ENCODE measurements at places on chromosomes 11 and 22. TPM values are rescaled to one million over a fixed set of nuclear protein-coding genes. Genes with fewer than 3 reads are reported as not detected.
A peak's percentile ranks its signal among the peaks of the same experiment; 100 is the strongest.

DNA sequence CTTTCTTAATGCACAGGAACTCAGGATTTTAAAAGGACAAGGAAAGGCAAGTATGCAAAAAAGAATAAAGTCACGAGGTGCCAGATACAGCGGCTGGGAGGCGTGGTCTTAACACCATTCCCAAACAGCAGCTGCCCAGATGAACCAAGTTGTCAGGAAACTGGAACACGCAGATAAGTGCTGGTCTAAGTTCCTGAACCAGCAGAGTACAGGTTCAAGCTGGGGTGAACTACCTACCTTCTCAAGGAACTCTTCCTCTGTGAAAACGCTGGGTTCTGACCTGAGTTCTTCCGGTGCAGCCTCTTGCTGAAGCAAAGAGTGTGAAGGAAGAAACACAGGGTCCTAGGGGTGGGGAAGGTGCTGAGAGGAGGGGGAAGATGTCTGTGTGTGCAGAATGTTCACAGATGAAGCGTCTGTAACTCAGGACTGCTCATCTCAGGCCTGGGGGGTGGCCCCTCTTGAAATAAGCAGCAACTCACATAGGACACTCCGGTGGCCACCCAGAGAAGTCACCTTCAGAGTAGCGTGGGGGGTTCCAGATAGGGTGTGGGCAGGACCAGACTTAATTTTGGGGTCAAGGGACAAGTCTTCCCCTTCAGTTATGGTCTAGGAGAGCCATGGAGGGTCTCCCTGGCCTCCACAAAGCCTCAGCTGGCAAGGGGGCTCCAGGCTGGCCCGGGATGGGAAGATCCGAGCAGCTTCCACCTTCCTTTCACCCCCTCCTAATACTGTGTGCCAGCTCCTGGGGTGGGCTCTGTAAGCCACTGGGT lies 3.2 kb downstream of the TPST2 start:
- peak; percentile 21 for DNase-seq

Gene CLDN5
- total RNA-seq, result 0.36 TPM

Gene ZNRF3
- total RNA-seq, result 0.94 TPM

Gene LMO2
- total RNA-seq, result not detected

GRCh38 chr11:2908130-2908529 lies 21.1 kb downstream of the PHLDA2 start:
- no peak for DNase-seq

DNA sequence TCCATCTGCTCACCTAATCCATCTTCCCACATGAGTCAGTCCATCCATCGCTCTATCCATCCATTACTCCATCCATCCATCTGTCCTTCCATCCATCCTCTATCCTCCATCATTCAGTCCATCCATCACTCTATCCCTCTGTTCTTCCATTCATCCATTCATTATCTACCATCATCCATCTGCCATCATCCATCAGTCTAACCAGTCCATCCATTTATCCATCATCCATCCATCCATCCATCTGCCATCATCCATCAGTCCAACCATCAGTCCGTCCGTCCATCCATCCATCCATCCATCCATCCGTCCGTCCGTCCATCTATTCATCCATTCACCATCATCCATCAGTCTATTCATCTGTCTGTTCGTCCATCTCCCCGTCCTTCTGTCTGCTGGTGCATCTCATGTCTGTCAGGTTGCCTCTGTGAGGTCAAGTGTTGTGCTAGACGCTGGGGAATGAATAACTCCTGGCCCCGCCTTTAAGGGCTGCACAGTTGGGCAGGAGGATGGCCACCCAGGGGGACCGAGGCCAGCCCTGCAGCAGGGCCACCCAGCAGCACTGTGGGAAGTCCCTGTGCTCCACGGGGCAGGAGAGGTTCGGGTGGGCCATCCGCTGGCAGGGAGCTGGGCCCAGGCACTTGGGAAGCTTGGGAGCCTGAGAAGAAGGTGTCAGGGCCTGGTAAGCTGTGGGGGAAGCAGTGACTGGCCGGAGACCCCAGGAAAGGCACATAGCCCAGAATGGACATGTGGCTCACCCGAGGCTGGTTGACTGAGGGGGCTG lies 137.1 kb downstream of the CTTN start:
- DNase-seq, result no peak

DNA sequence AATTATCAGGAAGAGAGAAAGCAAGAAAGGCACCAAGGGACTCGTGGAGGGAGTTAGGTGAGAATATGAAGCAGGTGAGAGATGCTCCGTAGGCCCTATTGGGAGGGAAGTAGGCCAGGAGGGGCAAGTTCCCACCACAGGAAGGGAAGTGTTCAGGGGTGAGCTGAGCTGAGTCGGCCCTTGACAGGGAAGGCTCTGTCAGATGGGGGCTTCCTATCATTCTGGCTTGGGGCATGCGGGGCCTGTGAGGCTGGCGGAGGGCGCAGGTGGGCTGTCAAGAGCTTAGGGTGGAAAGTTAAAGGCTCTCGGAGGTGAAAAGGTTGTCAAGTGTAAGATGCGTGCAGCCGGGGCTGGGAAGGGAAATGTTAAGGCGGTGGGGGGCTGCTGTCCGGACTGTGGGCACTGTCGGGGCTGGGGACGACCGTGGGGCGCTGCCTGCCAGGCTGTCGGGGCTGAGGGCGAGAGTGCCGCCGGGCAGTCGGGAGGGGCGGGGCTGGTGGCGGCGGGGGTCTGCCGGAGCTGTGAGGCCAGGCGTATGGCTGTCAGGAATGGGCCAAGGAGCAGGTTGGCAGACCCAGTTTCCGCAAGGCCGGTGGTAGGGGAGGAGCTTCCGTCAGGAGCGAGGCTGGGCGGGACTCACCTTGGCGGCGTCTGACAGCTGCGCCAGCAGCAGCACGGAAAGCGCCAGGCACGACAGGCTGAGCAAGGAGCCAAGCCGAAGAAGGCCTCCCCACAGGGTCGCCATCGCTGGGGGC lies 496 bp downstream of the TMEM9B start:
- DNase-seq, result peak; percentile 85

GRCh38 chr11:121368364-121369240 lies 76.0 kb downstream of the SC5D start:
- DNase-seq, result no peak

Gene OR56A1
- total RNA-seq, result not detected

- DNase-seq, result no peak
These were observed 858.8 kb downstream of the METTL15 start for GRCh38 chr11:28966951-28967350.

GRCh38 chr11:14499178-14499559 lies 442 bp downstream of the COPB1 start:
- DNase-seq, result peak; percentile 49

Gene ANO9
- total RNA-seq, result 56.5 TPM

Gene TCN1
- not detected for total RNA-seq

DNA sequence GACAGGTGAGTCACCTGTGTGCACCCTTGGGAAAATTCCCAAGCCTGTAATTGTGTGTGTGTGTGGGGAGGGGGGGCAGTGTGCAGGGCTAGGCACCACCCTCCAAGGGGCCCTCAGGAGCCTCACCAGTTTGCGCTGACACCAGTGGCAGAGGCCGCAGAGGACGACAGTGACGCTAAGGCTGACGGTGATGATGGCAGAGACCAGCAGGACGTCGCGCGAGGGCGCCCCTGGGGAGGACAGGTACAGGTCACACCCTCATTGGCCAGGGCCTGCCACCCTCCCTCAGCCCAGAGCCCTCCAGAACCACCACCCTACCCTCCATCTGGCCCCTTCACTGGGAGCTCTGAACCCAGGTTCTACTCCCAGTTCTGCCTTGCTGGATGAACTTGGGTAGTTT lies 24.9 kb downstream of the SYT7 start:
- DNase-seq, result no peak

DNA sequence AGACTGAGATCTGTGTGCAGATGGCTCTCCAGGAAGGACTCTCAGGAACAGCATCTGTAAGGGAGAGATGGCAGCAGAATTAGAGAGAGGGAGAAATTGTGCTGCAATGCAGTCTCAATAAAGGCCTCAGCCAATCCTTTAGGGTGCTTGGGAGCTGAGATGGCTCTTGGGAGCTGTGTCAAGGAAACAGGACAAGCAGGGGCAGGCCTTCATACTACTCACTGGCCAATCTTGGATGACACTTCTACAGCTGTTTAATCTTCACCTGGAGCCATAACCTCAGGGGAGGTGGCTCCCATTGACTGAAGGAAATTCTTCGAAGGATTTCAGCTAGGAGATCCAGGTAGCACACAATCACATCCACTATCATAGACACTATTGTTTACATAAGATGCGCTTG lies 10.0 kb downstream of the OR5B21 start:
- no peak for DNase-seq

GRCh38 chr11:88327462-88328143 lies 9.9 kb downstream of the CTSC start:
- no peak for DNase-seq

Gene P4HA3
- total RNA-seq, result not detected

- no peak for DNase-seq
These were observed 39.7 kb upstream of the ACCSL start for GRCh38 chr11:44008088-44008501.

GRCh38 chr11:76073724-76074123 lies 132.6 kb downstream of the WNT11 start:
- no peak for DNase-seq

DNA sequence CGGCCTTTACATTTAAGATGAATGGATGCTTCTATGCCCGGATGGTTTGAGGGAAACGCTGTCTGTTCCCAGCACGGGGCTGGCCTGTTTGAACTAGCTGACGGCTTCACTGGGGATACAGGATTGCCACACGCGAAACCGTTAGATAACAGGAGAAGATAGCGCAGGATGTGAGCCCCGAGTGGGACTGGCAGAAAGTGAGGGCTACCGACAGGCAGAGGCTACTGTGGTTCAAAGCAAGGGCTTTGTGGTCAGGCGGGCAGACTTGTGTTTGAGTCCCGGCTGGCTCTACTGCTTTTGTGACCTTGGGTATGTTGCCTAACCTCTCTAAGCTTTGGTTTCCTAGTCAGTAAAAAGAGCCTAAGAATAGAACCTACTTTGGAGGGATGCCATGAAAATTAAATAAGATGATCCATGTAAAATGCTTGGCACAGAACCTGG lies 2.8 kb upstream of the OAF start:
- DNase-seq, result no peak

GRCh38 chr11:68658097-68658496 lies 26.2 kb upstream of the GAL start:
- DNase-seq, result no peak

Gene TEX12
- total RNA-seq, result 0.32 TPM

Gene NCF4
- total RNA-seq, result 8.5 TPM

Gene PRR33
- total RNA-seq, result not detected

Gene SNX32
- 4.6 TPM for total RNA-seq

DNA sequence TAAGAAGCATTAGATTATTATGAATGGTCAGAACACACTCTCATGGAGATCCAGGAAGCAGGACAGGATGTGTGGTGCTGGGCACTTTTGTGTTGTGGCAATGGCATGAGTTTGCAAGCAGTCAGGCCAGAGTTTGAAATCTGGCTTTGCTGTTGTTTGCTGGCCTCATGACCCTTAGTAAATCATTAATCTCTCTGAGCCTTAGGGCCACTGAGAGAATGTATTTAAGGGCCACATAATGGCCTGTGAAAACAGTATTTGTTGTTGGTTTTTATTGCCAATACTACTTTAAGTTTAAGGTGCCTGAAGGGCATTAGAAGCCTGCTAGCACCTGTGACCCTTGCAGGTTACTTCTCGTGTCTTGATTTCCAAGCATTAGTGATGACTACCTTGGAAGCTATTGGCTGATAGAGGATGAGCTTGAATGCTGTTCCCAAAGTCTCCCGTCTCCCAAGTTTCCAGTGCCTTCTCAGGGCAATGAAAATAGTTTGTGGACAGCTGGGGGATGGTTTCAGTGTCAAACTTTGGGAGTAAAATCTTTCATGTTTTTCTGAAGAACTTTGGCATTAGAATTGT lies 24.6 kb downstream of the STIM1 start:
- DNase-seq, result no peak

- DNase-seq, result no peak
These were observed 4.8 kb upstream of the TPH1 start for GRCh38 chr11:18050848-18051247.

Gene SF3B2
- 222 TPM for total RNA-seq

DNA sequence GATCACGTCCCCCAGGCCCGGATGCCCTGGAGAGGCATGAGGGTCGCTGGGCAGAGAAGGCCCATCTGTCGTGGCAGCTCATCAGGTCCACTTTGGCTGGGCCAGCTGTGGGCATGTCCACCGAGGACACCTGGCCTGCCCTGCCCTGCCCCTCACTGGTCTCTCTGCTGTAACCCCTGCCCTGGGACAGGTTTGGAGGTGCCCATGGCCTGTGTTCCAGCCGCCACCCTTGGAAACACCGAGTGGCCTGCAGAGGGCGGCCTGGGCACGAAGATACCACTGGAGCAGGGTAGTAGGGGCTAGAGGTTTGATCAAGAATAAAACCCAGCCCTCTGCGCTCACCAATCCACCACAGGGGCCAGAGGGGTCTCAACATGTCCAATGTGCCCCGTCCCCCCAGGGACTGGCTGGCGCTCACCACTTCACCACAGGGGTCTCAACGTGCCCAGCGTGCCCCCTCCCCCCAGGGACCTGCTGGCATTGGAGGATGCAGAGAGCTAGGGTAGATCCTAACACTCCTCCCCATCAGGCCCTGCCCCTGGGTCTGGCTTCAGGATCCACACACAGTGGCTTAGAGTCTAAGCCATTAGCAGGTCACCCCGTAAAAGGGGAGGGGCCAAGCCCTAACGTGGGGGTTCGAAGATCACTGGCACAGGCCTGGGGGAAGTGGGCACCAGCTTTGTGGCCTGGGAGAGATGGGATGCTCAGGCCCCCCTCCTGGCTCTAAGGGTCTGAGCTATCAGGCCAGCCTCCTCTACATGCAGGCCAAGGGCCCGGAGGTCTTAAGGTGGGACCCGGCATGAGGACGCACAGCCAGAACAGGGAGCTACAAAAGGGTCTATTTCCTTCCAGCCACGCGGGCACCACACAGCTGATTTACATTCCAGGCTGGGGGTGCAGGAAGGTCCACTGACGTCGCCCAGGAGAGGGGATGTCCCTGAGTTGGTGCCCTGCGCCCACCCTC lies 1.3 kb upstream of the HDAC10 start:
- peak; percentile 81 for DNase-seq

- DNase-seq, result no peak
These were observed 10.7 kb downstream of the MCM5 start for GRCh38 chr22:35410663-35411034.

- DNase-seq, result no peak
These were observed 18.5 kb upstream of the MED17 start for GRCh38 chr11:93765551-93765950.

Gene GGTLC2
- total RNA-seq, result not detected

Measured in activated T-cell treated with anti-CD3 and anti-CD28 coated beads, Interleukin-2, amount 50 U/mL, for 72 hours (primary cell).